Nephron progenitor cell (in vitro differentiated cells): ENCODE measurements at places on chromosomes 11 and 22.

- H3K27ac ChIP-seq: peak overlapping the region; percentile 68
- DNase-seq: peak; percentile 5
- peaks cover 90% of the 10 kb centered on the region for H3K4me1 ChIP-seq
Observed at GRCh38 chr11:32426192-32426591, 9.1 kb downstream of the WT1 start.

GRCh38 chr11:196786-197731 is 4.2 kb downstream of the SCGB1C1 start:
- H3K4me1 ChIP-seq: no peaks in the 10 kb centered on the region
- H3K27ac ChIP-seq: no peak overlapping the region
- H3K36me3 ChIP-seq: no peaks in the 10 kb centered on the region
- no peak for DNase-seq

- no peak overlapping the region for H3K27ac ChIP-seq
- peaks cover 44% of the 10 kb centered on the region for H3K27me3 ChIP-seq
- H3K4me1 ChIP-seq: peaks cover 23% of the 10 kb centered on the region
- DNase-seq: peak; percentile 46
- peak overlapping the region; percentile 6 for H3K4me3 ChIP-seq
Observed at GRCh38 chr22:49269928-49270327, 557.7 kb downstream of the BRD1 start.

GRCh38 chr22:17172029-17172833 is 13.2 kb upstream of the HDHD5 start:
- H3K4me1 ChIP-seq: peaks cover 20% of the 10 kb centered on the region
- H3K4me3 ChIP-seq: peak overlapping the region; percentile 78
- peak; percentile 20 for DNase-seq

- H3K27me3 ChIP-seq: no peaks in the 10 kb centered on the region
- no peak overlapping the region for H3K27ac ChIP-seq
- no peak overlapping the region for H3K4me3 ChIP-seq
- H3K4me1 ChIP-seq: no peaks in the 10 kb centered on the region
- peaks cover 21% of the 10 kb centered on the region for H3K36me3 ChIP-seq
- DNase-seq: no peak
Observed at GRCh38 chr11:87232320-87232719, 194.6 kb downstream of the TMEM135 start.

- peaks cover 22% of the 10 kb centered on the region for H3K36me3 ChIP-seq
- H3K27ac ChIP-seq: no peak overlapping the region
- H3K27me3 ChIP-seq: peaks cover 4% of the 10 kb centered on the region
- H3K4me3 ChIP-seq: no peak overlapping the region
- H3K4me1 ChIP-seq: peaks cover 20% of the 10 kb centered on the region
Observed at GRCh38 chr22:35873426-35873825, 155.2 kb downstream of the RBFOX2 start.

GRCh38 chr11:116567721-116568242 is 205.0 kb downstream of the BUD13 start:
- peaks cover 7% of the 10 kb centered on the region for H3K27me3 ChIP-seq
- H3K4me3 ChIP-seq: no peak overlapping the region
- no peak overlapping the region for H3K27ac ChIP-seq
- H3K4me1 ChIP-seq: peaks cover 36% of the 10 kb centered on the region
- DNase-seq: no peak
- H3K36me3 ChIP-seq: peaks cover 7% of the 10 kb centered on the region
